EH (cell line): ENCODE measurements at places on chromosomes 4 and X.
A peak's percentile ranks its signal among the peaks of the same experiment; 100 is the strongest.

- no peak for DNase-seq
These were observed 15.6 kb downstream of the TET2 start for GRCh38 chr4:105162123-105162796.

DNA sequence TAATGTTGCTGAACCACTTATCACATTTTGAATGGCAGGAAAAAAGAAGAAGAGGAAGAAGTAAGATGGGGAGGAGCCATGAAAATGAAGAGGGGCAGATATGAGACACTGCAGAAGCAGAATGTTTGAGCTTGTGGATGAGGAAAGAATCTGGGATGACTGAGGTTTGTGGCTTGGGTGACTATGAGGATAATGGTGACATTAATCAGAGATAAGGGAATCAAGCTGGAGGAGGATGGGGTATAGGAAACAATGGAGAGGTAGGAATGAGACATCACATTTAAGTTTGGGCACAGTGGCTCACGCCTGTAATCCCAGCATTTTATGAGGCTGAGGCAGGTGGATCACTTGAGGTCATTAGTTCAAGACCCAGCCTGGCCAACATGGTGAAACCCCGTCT is 19.1 kb upstream of the PHF8 start:
- DNase-seq, result peak; percentile 3

GRCh38 chrX:148466292-148466691 is 34.1 kb upstream of the AFF2 start:
- no peak for DNase-seq

GRCh38 chr4:13399257-13399656 is 84.9 kb downstream of the RAB28 start:
- peak; percentile 13 for DNase-seq

DNA sequence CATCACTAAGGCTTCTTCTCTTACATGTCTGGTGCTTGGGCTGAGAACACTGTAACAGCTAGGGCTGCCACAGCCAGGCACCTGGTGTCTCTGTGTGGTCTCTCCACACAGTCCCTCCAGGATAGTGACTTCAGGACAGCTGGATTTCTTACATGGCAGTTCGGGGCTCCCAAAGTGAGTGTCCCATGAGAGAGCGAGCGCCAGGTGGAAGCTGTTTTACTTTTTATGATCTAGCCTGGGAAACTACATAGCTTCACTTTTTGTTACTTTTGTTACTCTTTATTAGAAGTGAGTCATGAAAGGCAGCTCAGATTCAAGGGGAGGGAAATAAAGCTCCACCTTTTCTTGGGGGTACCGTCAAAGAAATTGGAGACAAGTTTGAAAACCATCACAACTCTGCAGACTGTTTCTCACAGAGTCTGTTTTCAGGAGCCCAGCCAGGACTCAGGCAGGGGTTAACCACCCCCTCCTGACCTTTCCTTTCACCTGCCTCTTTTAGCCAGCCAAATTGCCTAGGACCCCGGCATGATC is 373.0 kb downstream of the MID1IP1 start:
- DNase-seq, result no peak

GRCh38 chr4:86809809-86810208 is 39.4 kb downstream of the SLC10A6 start:
- no peak for DNase-seq

- DNase-seq, result peak; percentile 89
These were observed 9.1 kb downstream of the CHRDL1 start for GRCh38 chrX:110786486-110786885.

DNA sequence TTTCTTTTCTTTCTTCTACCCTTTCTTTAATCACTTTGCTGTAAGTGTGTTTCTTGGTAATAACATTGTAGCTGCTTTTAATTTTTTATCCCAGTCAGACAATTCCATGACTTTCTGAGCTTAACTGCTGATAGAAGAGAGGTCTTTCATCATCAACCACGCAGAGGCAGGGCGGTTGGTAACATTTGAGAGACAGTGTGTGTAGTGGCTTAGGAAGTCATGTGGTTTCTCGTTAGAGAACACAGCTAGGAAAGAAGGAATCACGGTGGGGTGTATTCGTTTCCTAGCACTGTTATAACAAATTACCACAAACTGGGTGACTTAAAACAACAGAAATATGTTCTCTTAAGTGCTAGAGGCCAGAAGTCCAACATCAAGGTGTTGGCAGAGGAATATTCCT is 11.5 kb downstream of the PRPS2 start:
- DNase-seq, result no peak

GRCh38 chr4:150768497-150768896 is 186.5 kb downstream of the MAB21L2 start:
- no peak for DNase-seq

DNA sequence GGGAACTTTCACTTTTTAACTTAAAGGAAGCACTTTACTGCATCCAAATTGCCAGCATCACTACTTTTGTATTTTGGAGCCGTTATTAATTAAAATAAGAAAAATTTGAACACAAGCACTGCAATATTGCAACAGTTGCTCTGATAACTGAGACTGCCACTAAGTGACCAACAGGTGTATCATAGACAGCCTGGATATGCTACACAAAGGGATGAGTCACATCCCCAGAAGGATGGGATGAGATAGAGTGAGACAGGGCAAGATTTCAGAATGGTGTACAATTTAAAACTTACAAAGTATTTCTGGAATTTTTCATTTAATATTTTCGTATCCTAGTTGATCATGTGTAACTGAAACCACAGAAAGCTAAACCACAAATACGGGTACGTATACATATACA is 204.1 kb downstream of the MAPK10 start:
- no peak for DNase-seq

DNA sequence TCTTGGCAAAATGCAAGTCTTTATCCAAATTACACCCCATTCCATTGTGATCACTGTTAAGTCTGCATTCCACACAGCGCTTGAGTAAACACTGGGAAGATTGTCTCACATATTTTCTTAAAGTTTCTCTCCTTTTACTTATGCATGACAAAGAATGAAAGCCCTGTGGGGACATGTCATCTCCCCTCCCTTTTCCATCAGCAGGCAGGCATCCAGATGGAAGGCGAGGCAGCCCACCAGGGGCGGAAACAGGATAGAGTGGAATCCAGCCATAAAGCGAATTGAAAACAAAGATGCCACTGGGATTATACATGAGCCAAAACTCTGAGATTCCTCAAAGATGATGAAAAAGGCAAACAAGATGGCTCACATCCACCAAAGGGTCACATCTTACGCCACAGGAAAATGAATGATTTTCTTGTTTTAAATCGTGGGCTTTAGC is 78.2 kb downstream of the AFAP1 start:
- peak; percentile 100 for DNase-seq

- DNase-seq, result no peak
These were observed 37.3 kb upstream of the TRIM2 start for GRCh38 chr4:153166716-153167501.

DNA sequence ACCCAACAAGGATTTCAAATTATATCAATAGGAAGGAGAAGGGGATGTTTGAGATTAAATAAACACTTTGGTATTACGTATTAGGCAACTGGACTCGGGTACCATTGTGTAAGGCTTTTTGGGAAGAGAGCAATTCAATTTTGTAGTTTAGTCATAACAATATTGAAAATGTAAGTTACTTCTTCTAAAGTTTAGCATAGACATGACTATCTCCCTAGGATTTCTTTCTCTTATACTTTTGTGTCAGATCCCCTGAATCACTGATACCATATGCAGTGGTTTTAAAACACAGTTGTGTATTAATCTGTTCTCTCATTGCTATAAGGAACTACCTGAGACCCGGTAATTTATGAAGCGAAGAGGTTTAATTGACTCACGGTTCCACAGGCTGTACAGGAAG is 123.8 kb upstream of the FAM9C start:
- DNase-seq, result no peak

DNA sequence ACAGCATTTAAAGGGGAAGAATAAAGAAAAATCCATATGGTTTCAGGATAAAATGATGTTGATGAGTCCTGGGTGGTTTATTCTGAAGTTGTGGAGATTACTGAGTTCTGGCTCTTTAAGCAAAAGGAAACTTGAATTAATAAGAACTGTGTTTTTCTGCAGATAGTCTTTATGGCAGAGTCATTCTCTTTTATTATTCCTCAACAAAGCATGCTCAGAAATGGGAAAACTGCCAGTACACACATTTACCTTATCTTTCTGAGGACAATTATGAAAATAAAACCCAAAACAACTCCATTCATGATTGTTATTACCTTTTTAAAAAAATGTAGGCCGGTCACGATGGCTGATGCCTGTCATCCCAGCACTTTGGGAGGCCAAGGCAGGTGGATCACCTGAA is 58.5 kb downstream of the ADD1 start:
- no peak for DNase-seq

GRCh38 chr4:167359711-167360110 is 125.4 kb upstream of the SPOCK3 start:
- no peak for DNase-seq

GRCh38 chrX:21683941-21684340 is 25.8 kb upstream of the KLHL34 start:
- DNase-seq, result peak; percentile 81

- no peak for DNase-seq
These were observed 157.5 kb upstream of the ATP6AP2 start for GRCh38 chrX:40423299-40423698.

- peak; percentile 41 for DNase-seq
These were observed 27.2 kb downstream of the DCK start for GRCh38 chr4:71020611-71021010.

DNA sequence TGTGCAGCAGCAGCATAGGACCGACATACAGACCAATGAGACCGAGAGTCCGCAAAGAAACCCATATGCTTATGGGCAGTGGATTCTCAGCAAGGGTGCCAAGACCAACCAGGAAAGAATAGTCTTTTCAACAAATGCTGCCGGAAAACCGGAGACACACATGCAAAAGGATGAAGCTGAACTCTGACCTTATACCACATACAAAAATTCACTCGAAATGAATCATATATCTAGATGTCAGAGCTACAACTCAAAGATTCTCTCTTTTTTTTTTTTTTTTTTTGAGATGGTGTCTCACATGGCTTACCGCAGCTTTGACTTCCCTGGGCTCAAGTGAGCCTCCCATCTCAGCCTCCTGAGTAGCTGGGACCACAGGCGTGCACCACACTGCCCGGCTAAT is 16.0 kb upstream of the MXD4 start:
- DNase-seq, result peak; percentile 30

GRCh38 chrX:56231537-56232090 is 542 bp upstream of the KLF8 start:
- DNase-seq, result no peak

DNA sequence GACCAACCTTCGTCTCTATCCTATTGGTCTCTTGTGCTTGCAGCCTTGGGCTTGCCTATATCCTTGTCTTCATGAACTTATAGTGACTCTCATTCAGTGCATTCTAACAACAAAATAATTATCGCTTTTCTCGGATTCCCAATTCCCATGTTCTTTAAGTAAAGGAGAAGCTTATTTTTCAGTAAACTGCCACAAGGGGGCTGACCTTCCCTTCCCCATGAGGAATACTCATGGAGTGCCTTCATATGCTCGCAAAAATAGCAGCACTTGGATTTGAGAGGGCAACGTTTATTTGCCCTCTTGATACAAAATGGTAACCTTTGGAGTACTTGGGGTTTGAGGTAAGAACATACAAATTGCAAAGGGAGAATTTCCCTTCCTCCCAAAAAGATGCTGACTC is 183.2 kb upstream of the TENT5D start:
- no peak for DNase-seq

DNA sequence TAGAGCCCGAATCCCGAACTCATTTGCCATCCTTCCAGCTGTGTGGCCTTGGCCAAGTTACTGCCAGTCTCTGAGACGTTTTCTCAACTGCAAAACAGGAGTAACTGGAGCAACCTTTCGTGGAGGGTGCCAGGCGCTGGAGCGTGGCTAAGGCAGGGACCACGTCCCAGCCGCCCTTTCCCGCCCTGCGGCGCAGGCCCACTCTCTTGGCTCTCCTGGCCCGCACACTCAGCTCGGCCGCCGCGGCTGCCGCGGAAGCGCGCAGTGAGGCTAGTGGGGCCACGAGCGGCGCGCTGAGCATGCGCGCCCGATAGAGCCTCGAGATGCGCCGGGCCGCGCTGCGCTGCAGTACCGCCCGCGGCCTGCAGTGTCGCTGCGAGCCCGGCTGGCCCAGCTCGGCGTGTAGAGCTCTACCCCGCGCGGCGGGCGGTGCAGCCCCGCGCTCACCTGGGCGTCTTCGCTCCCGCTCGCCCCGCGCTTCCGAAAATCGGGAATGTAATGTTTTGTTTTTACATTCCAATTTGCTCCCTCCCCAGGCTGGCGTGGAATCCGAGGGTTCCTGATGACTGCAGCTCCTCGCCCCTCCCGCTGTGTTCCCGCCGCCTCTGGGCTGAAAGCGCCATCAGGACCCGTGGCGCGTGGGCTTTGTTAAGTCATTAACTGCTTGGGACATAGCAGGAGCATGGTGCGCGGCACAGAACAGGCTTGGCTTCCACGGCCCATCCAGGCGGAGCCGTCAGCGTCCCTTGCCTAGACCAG is 4.0 kb upstream of the ZNF518B start:
- peak; percentile 69 for DNase-seq

GRCh38 chrX:147884958-147885357 is 26.8 kb upstream of the FMR1 start:
- no peak for DNase-seq

DNA sequence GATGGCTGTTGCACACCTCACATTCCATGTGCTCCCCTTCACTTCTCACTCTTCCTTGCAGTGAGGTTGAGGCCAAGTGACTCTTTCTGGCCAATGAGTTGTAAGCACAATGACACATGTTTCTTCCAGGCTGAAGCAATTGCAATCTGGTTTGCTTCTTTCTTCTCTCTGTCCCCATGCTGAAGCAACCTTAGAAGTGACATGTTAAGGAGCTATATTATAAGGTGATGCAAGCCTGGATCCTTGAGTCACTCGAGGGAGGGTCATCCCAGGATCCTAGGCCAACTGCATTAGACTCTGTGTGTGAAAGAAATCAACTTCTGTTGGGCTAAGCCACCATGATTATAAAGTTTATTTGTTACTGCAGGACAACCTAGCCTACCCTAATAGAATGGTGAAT is 45.5 kb upstream of the HS3ST1 start:
- DNase-seq, result no peak

- DNase-seq, result peak; percentile 29
These were observed 32.7 kb upstream of the TMEM150C start for GRCh38 chr4:82594456-82594855.

GRCh38 chr4:189092581-189092980 is 848.1 kb upstream of the FRG1 start:
- peak; percentile 41 for DNase-seq

- DNase-seq, result no peak
These were observed 7.8 kb upstream of the CTAG2 start for GRCh38 chrX:154661170-154661569.

- DNase-seq, result peak; percentile 54
These were observed at the start of gene MSANTD1 for GRCh38 chr4:3248811-3249661. Gene MSANTD1 (plus strand): TSS chr4:3249159. CDS start chr4:3249223, 64 bp downstream.

DNA sequence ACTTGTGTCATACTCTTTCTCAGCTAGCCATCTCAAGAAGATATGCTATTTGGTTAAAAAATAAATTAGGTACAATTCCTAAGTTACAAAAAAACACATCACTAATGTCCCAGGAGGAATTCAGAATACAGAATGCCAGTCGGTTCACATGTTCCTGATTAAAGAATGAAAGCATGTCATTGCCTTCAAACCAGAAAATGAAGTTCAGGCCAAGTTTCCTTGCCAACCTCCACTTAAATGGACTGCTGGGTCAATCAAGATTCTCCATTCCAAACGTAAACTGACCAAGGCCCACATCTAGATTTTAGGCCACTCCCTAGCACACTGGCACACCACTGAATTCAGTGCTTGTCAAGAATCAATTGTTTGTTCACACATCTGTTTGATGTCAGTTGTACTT is 6.5 kb downstream of the PIGA start:
- DNase-seq, result no peak
